ENCODE measurements at places on chromosomes 2 and 18.

DNA sequence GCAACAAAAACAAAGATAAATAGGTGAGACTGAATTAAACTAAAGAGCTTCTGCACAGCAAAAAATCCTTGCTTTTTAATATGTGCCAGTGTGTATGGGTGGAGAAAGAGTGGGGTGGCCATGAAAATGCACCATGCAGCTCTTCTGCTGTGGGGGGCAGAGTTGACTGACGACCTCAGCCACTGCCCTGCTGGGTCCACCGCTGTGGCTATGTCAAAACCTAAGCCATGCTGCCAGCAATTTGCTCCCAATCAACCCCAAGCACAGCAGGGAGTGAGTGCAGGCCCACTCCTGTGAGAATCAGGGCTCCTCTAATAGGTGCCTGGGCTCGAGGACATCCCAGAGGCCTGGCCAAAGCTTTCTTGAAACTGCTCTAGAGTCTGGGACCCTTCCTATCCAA, 235.6 kb upstream of the RBBP8 start:
- no peak for DNase-seq

- DNase-seq: no peak
Observed at GRCh38 chr2:236955521-236956030, 130.1 kb upstream of the COPS8 start.

GRCh38 chr18:12046046-12046750, 47.4 kb upstream of the ANKRD62 start:
- DNase-seq: no peak

DNA sequence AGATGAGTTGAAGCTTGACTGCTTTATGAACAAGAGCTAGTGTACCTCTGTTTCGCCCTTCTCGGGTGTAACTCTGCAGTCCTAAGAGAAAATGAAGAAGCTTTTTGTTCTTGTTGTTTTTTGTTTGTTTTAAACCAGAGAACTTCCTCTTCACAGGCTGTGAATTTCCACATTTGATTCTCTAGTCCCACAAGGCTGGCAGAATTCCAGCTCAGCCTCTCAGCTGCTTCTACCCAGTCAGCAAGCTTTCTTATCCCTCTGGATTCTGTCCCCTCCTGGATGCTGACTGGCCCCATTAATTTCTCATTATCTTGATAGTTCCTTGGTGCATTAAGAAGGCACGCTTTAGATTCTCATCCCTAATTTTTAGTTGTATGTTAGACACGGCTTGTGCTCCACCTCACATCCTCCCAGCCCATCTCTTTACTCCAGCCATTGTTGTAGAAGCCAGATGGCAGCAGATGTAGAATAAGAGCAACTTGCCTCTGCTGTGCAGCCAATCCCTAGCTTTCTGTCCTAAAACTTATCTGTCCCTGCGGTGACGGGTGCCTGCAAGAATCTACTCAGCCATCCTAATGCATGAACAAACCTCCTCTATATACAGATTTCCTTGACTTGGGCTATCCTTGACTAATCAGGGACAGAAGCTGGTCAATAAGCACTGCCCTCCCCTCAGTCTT, 12.3 kb upstream of the RESP18 start:
- no peak for DNase-seq

- no peak for DNase-seq
Observed at GRCh38 chr2:43402452-43402937, 176.1 kb upstream of the ZFP36L2 start.

GRCh38 chr2:61928826-61929461, 23.5 kb downstream of the COMMD1 start:
- no peak for DNase-seq
